Left ventricle myocardium superior (tissue), 1 donor: ENCODE measurements at places on chromosomes 4 and X.

DNA sequence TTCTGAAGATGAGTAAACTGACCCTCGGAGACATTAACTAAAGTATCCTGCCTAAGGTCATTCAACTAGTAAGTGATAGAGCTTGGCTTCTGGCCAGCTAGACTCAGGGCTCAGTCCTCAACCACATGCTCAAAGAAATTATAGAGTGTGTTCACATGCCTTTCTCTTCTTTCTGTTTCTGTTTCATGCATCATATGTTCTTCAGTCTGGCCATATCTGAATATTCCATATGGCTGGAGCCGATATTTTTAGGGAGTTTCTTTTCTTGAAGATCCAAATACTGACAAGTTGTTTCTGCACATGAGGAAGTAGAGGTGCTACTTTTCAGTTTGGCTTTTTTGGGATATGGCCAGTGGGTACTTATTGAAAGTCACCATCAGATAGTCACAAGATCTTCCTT, 44.9 kb downstream of the MMRN1 start:
- DNase-seq = no peak

- no peak for DNase-seq
These were observed 75.1 kb downstream of the MXRA5 start for GRCh38 chrX:3271183-3271833.

DNA sequence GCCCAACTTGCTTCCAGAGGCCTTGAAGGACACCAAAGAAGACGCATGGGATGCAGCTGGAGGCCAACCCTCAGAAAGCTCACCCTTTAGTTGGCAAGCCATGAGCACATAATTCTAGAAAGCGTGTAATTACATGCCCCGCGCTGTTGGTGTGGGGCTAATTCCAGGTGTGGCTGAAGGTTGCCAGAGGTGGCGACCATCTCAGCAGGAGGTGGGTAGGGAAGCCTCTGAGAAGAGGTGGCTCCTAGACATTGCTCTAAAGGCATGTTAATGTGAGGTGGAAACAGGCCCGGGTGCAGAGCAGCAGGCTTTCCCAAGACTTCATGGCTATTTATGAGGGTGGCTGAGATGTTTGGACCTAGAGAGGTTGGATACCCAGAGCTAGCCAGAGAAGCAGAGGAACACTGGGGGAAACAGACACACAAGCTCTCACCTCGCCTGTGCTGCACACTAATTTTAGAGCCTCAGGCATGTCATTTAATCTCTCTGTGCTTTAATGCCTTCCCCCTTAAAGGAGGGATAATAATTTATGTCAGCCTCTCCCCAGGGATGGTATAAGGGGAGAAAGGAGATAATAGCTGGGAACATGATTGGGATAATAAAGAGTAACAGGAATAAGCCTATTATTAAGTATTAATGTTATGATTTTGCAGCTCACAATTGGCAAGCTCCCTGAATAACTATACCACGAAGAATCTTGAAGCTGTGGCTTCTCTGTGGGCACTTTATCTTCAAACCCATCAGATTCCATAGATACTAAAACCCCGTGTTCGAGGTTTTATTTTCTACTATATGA, 60.0 kb upstream of the HELT start:
- DNase-seq = no peak

DNA sequence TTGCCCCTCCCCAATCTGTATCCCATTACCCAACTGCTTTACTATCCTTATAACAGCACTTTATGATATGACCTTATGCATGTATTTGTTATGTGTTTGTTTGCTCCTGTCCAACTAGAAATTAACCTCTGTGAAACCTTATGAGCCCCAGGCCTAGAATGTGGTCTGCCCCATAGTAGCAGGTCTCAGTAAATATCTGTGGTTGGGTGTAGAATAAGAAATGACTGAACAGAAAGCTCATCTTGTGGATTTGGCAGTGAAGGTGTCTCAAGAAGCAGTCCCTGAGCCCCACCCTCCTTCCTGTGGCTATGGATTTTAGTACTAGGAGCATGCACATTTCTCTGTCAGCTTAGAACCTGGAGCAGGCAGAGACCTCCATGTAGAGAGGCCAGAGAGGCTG, 229.0 kb upstream of the LCORL start:
- no peak for DNase-seq

DNA sequence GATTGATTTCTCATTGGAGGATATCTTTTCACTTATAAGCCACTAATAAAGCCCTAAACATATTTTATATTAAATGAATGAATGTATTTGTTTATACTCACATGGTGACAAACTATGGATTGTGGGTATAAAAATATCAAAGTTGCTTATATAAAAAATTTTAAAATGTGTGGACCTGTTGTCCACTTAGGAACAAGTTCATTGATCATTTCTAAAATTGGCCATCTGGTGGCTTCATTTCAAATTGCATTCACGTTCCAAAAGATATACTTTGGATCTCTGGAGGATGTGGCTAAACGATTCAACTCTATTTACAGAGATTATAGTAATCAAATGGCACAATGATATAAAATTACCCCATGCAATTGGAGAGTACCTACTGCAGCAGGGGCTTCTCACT, 32.5 kb downstream of the FSTL5 start:
- DNase-seq = no peak

DNA sequence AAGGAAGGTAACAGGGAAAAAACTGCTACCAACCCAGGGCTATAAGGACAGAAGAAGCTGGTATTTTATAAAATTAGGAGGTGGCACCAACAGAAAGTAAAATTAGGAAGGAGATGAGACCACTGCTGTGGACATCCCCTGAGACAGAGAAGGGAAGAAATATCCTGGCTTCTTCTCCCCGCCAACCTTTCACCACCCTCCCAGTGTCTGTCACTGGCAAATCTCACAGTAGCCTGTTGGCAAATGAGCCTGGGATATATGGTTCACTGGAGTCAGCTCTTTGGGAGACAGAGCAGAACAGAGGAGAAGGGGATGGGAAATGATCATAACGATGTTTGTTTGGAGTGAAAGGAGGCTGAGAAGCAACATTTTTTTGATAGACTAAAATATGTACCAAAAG, 190.9 kb upstream of the PACRGL start:
- no peak for DNase-seq

- DNase-seq = no peak
These were observed 54.0 kb downstream of the SLC9A7 start for GRCh38 chrX:46704767-46705386.

GRCh38 chr4:25770847-25771246, 91.9 kb downstream of the SEL1L3 start:
- DNase-seq = no peak

- no peak for DNase-seq
These were observed 24.9 kb upstream of the RNF150 start for GRCh38 chr4:141158219-141158618.

- DNase-seq = no peak
These were observed 35.3 kb upstream of the PTPN13 start for GRCh38 chr4:86558797-86559196.
